ENCODE measurements at places on chromosomes 3 and 15.

- DNase-seq = no peak
These were observed 79.7 kb downstream of the SEC22A start for GRCh38 chr3:123281406-123281805.

- DNase-seq = peak; percentile 12
These were observed 51.0 kb downstream of the NKIRAS1 start for GRCh38 chr3:23865595-23866396.

- DNase-seq = no peak
These were observed 16.9 kb downstream of the ACKR2 start for GRCh38 chr3:42826141-42826540.

DNA sequence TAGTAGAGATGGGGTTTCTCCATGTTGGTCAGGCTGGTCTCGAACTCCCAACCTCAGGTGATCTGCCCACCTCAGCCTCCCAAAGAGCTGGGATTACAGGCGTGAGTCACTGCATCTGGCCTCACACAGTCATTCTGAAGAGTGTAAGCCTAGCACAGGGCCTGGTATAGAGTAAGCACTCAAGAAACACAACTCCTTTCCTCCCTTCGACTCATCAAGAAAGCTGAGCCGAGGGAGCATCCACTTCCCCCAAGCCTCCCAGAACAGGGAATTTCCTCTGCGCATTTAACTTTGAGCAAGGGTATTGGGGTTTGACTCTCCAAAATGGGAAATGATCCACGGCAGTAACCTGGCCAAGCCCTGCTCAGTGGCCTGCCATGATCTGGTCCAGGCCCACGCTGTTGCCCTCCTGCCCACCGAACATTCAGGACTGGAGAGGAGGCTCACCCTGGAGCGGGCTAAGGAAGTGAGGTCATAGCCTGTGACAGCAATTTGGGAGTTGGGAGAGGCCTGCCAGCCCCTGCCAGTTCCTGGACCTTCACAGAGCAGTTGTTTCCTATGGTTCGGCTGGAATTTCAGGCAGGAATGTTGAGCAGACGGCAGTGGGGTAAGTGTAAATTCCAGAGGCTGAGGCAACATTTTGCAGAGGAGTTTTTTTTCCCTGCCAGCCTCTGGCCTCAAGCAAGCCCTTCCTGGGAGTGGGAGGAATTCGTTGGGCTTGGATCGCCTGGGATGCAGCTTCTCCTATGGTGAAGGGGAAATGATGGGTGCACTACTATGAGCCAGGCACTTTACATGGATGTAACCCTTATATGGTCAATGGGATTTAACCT is 21.2 kb upstream of the SMAD3 start:
- no peak for DNase-seq

DNA sequence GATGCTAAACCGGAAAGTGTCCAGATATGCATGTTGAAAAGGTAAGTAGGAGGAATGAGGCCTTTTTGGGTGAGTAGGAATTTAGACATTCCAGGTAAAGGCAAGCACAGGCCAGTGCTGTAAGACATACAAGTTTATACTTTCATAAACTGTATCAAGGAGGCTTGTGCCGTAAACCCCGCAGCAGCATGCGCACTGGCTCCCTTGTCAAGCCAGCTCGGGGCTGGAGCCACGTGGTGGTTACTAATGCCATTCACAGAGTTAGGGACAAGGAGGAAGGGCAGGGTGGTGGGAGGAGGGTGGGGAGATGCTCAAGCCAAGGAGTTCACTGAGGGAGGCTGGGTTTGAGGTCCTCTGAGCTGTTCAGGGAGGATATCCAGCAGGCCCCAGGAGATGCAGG is 35.8 kb downstream of the PLD1 start:
- peak; percentile 81 for DNase-seq

GRCh38 chr3:56930706-56931105 is 129.0 kb upstream of the ARHGEF3 start:
- DNase-seq = no peak

DNA sequence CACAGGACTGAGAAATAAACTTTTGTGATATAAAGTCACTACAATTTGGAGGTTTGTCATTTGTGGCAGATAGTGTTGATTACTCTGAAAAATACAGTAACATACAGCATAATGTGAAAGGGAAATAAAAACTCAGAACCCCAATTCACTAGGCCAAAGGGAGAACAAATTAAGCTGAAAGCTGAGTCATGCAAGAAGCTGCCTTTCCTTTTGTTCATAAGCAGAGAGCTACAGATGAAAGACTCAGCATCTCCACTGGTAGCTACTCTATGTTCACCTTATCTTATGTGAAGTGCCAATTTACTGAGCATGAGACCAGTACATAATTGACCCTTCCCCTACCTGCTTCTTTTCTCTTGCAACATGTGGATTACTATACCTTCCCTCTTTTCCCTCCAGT is 19.3 kb upstream of the SLTM start:
- no peak for DNase-seq

- no peak for DNase-seq
These were observed at the start of gene STX19 for GRCh38 chr3:94028093-94028837. Gene STX19, minus strand, starts transcription at chr3:94028597. Its CDS starts 13,328 bp downstream, at chr3:94015269.

DNA sequence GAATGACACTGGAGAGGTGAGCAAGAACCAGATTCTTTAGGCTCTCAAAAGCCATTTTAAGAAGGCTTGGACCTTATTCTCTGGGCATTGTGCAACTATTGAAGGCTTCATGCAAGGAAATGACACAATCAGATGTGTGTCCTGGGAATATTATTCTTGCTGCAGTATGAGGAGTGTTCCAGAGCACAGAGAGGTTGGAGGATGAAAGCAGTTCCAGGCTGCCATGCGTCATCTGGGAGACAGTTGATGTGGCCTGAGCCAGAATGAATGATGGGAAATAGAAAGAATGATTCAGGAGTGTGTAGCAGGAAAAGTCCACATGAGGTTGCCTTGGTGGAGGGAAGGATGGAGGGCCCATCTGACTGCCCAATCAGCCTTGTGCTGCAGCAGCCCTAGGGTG is 123.1 kb downstream of the CHCHD6 start:
- DNase-seq = no peak

DNA sequence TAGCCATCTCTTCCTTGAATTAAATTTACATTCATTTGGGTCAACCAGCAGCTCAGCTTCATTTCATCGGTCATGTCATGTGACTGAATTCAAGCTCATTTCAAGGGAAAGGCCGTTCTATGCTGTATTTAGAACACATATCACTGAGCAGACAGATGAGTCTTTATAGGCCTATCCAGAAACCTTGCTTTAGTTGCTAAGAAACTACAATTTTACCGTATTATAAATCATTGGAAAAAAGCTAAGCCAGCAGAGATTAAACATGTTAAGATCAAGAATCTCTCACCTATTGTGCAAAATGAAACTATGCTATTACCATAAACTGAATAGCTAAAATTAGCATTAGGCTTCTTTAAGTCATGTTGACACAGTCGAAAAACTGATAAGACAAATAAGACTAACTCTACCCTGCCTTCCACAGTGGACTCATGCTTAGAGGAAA is 2.2 kb downstream of the NPTN start:
- no peak for DNase-seq

DNA sequence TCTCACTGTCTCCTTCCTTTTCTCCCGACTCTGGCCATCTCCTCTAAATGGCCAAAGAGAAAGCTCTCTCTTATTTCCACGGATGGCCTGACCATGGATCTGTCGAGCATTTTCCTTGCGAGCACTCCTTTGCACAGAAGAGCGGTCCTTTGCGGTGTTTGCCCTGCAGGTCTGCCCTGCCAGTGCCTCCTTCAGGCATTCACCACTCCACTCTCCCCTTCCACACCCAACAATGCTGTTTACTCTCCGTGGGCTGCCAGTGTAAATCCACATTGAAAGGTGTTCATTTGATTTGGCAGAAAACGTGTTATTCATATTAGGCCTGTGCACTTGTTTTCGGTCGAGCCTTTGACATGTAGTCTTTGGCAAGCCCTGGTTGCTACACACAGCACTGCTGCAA is 49.6 kb downstream of the CACNA2D3 start:
- DNase-seq = no peak

GRCh38 chr3:18410205-18410604 is 14.9 kb downstream of the SATB1 start:
- DNase-seq = no peak

DNA sequence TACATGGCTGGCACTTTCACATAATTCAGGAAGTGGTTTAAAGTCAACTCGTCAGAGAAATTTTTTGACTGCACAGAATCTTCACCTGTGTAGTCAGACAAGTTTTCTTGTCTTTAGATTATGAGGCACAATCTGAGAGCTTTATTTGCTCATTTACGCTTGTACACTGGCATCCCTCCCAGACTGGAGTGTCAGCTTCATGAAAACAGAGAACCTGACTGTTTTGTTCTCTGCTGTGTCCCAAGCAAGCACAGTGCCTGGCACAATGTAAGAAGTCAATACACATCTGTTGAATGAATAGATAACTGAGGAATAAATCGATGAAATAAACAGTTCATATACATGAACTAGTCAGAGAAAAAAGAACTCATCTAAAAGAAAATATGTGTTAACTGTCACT is 846.1 kb upstream of the CFAP20DC start:
- no peak for DNase-seq

GRCh38 chr15:38878926-38879325 is 314.3 kb upstream of the RASGRP1 start:
- DNase-seq = no peak

GRCh38 chr3:32583708-32584107 is 13.1 kb upstream of the DYNC1LI1 start:
- DNase-seq = no peak

- no peak for DNase-seq
These were observed 575.3 kb upstream of the IL12A start for GRCh38 chr3:159413319-159413718.

DNA sequence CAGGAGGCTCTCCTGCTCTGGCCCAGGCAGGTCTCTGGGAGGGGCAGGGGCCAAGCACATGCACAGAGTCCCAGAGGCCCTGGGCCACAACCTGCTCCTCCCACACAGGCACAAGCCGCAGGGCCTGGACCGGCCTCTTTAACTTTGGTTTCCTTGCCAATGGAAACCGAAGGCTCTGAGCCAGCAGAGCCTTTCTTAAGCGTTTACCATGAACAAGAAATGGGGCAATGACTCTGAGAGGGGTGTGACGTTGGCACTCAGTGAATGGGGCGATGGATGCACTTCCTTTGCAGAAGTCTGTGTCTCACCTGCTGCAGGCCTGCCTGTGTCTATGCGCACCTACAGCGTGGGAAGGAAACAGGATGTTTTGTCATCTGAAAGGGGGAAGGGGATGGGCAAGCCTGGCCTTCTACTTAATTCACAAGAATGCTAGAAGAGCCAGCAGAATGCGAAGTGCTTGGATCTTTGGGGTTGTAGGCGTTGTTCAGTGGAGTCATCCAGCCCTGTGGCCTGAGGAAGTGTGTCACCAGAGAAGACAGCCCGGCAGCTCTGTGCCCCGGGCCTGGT is 41.8 kb downstream of the IFT122 start:
- no peak for DNase-seq

DNA sequence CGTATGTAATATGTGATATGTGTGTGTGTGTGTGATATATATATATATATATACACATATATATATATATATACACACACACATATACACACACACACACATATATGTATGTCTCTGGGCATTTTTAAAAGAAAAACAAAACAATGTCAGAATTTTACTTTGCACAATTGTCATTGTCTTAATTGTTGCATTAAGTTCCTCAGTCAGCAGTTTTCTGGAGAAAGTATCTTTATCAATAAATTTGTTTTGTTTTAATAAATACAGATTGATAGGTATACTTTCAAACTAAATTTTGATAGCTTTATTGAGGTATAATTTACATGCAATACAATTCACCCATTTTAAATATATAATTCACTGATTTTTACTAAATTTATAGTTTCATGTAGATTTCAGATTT is 62.9 kb upstream of the SENP5 start:
- no peak for DNase-seq

DNA sequence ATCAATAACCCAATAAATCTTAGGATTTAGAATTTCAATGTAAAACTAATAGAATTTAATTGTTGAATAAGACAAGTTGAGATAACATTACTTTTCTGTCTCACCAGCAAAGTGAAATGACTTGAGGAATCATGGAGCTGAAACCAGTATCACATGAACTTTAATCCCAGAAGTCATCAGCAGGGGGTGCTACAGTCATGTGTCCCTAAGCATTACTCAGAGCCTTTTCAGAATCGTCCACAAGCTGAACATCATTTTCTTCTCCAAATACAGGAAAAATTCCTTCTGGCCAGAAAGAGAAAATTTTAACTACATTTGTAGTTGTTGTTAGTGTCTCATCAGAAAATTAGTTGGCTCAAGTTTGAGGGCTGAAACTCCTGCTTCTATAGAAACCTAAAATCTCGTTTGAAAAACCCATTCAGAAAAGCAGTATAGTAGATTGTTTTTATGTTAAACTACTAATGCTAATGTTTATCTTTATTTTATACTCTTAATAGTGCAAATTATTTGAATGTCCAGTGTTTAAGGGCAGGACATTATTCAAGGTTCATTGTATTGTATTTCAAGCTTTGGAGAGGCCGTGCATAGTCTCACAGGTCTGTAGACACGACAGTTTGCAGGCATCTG is 384.1 kb downstream of the PLOD2 start:
- no peak for DNase-seq

- DNase-seq = no peak
These were observed 2.8 kb downstream of the GLCE start for GRCh38 chr15:69163141-69163669.

DNA sequence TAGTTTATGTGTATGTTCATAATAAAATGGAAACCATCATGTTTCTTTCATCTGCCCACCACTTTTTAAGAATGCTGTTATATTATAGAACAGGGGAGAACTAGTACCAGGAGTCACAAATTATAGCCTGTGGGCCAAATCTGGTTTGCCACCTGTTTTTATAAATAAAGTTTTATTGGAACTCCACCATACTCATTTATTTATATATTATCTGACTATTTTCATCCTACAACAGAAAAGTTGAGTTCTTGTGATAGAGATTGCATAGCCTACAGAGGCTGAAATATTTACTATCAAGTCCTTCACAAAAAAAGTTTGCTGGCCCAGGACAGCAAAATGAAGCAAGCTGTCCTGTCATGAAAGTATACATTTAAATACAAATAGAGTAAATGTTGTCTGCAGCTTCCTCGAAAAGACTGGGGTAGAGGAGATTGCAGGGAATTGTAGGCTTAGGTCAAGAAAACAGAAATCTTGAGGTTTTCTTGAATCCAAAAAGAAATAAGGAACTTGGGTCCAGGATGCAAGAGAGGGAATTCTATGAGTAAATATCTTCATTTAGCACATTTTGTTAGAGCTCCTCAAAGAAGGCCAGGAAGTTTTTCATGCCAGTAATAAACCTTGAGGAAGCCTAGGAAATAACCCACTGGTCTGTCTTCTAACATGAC is 41.1 kb downstream of the FILIP1L start:
- DNase-seq = no peak

GRCh38 chr15:85045615-85046014 is 64.0 kb downstream of the PDE8A start:
- DNase-seq = no peak
